Stimulated activated CD8-positive, alpha-beta memory T cell treated with anti-CD3 and anti-CD28 coated beads, Interleukin-15, amount 100 ng/mL, for 48 hours (primary cell): ENCODE measurements at places on chromosomes 7 and 10.

DNA sequence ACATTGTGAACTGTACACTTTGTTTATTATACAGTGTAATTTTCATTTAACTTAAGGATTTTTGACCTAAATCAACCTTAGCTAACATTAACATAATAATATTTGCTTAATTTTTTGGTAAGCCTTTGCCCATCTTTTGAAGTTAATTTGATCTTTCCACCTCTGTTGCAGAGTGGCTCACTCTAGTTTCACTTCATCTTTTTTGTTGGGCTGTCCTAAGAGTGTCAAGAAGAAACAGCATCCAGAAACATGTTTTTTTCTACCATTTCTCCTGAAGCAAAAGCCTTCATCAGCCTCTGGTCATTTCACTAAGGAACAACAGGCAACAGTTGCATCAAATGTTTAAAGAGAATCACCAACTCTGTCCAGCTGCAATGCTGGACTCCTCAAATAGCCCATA lies 824.7 kb downstream of the REEP3 start:
- DNase-seq, result no peak

- no peak for DNase-seq
Observed at GRCh38 chr7:118352867-118353453, 128.5 kb downstream of the ANKRD7 start.

DNA sequence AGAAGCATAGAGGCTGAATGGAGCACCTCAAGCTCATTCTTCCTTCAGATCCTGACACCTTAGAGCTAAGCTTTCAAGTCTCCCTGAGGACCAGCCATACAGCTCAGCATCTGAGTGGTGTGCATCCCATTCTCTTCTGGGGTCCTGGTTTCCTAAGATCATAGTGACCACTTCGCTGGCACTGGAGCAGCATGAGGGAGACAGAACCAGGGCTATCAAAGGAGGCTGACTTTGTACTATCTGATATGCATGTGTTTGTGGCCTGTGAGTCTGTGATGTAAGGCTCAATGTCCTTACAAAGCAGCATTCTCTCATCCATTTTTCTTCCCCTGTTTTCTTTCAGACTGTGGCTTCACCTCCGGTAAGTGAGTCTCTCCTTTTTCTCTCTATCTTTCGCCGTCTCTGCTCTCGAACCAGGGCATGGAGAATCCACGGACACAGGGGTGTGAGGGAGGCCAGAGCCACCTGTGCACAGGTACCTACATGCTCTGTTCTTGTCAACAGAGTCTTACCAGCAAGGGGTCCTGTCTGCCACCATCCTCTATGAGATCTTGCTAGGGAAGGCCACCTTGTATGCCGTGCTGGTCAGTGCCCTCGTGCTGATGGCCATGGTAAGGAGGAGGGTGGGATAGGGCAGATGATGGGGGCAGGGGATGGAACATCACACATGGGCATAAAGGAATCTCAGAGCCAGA lies 31.0 kb downstream of the PRSS2 start:
- DNase-seq, result no peak

DNA sequence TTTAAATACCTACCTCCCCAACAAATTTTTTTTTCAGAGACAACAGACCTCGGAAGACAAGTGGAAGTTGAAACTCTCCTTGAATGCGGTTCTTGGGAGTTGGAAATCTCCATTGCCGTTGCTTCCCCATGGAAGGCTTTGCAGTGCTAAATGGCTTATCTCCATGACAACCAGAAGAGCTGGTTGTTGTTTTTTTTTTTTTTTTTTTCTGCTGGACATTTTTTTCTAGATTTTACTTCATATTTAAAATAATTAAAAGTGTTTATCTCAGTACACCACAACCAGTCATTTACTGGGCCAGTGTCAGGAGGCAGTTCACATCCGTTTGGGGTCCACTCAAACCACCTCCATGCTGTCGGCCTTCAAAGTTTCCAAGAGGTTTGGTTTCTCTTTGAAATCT lies 348.5 kb upstream of the PRKCQ start:
- no peak for DNase-seq

- no peak for DNase-seq
Observed at GRCh38 chr7:2811476-2812113, 32.5 kb downstream of the GNA12 start.

GRCh38 chr7:105010504-105011130 lies 3.4 kb upstream of the KMT2E start:
- no peak for DNase-seq

DNA sequence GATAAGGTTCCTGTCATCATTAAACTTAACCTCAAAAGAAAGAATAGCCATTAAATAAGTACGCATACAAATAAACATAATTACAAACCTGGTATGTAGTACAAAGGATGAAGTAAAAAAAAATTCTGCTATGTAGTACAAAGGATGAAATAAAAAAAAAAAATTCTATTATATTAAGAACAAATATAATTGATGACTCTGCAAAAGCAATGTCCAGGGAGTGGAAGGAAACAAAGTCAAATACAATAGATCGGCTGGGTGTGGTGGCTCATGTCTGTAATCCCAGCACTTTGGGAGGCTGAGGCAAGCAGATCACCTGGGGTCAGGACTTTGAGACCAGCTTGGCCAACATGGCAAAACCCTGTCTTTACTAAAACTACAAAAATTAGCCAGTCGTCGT lies 56.9 kb downstream of the ABI1 start:
- no peak for DNase-seq

- no peak for DNase-seq
Observed at GRCh38 chr10:112961609-112962008, 11.6 kb downstream of the TCF7L2 start.

GRCh38 chr7:130322615-130323014 lies 22.0 kb upstream of the CPA5 start:
- no peak for DNase-seq

GRCh38 chr7:158096582-158096981 lies 491.0 kb downstream of the PTPRN2 start:
- no peak for DNase-seq

GRCh38 chr7:88090240-88090639 lies 129.6 kb downstream of the SRI start:
- no peak for DNase-seq

DNA sequence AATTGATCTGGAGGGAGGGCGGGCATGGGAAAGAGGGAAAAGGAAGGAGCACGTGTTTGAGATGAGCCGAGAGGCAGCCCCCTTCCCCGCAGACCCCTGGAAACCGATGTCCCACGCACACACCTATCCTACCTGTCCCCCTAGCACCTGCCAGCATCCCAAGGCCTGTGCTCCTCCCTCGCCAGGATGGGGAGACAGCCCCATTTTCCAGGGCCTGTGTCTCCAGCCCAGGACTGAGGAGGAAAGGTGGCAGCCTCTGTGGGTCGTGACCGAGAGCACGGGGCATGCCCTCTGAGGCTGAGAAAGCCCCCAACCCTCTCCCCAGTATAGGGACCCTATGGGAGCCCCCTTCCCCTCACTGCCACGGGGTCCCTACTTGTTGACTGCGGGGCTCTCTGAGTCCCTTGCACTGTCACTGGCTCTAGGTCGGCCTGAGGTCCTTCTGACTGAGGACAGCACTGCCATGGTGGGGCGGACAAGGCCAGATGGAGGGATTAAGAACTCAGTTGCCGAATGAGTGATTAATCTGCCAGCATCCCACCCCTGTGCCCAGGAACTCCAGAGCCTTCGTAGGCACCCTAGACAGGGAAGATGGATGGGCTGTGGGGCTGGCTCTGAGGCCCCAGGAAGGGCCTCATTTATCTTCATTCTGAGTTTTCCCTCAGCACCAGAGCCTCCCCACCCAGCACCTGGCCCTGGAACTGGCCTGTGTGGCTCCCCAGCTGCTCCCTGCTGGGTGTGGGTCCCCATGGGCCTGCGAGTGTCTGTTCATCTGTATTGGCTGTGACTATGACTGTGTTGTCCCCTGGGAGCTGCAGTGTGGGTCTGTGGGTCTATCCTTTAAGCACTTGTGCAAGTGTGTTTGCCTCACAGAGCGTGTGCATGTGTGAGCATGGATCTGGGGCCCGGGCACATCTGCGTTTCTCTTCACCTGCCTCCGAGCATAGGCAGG lies 26.0 kb downstream of the CRHR2 start:
- no peak for DNase-seq
